RWPE1 (cell line): ENCODE measurements at places on chromosomes 1 and 21.
A peak's percentile ranks its signal among the peaks of the same experiment; 100 is the strongest.

DNA sequence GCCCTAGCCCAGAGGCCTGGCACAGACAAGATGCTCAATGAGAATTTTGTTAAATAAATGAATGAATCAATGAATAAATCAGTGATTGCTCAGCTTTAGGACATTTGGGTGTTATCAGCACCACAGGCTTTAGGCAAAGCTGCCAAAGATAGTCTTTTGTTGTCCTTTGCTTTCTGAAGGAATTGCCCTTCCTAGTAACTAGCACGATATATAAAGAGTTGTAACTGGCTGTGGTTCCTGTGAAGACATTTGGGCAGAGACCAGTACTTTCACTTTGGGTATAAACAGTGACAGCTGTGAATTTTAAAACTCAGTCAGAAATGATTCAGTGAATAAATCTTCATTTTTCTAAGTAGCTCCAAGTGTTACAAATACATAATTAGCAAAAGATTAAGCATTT lies 13.3 kb downstream of the RNU5D-1 start:
- DNase-seq = no peak

- DNase-seq = no peak
Observed at GRCh38 chr1:188325211-188325610, 1496.5 kb downstream of the PLA2G4A start.

- DNase-seq = no peak
Observed at GRCh38 chr1:25641931-25642573, 25.5 kb downstream of the MAN1C1 start.

DNA sequence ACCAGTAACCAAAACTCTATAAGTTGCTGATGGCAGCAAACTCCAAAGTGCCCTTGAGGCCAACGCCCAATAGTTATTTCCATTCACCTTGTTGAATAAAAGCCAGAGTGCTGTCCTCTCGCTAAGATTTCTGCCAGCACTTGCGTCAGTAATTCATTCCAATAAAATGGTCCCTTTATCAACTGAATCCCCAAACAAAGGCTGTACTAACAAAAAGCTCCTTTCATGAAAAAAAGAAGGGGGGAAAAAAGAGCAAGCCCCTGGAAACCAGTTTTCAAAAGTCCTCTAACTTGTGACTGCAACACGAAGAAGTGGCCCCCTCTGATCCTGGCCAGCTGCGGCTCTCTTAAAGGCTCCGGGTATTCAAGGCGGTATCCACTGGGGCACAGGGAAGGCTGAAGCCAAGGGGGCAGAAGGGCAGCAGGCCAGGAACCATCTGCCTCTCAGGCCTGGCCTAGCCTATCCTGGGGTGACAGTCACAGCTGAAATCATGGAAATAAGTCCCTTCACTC lies 55.8 kb upstream of the ZNF326 start:
- no peak for DNase-seq

GRCh38 chr1:203426870-203427269 lies 48.7 kb upstream of the PRELP start:
- no peak for DNase-seq

GRCh38 chr1:116572099-116572498 lies 1.3 kb upstream of the CD58 start:
- no peak for DNase-seq

- DNase-seq = no peak
Observed at GRCh38 chr21:14833241-14833640, 231.6 kb downstream of the NRIP1 start.

GRCh38 chr1:236998546-236998945 lies 5.7 kb downstream of the MT1HL1 start:
- DNase-seq = no peak

DNA sequence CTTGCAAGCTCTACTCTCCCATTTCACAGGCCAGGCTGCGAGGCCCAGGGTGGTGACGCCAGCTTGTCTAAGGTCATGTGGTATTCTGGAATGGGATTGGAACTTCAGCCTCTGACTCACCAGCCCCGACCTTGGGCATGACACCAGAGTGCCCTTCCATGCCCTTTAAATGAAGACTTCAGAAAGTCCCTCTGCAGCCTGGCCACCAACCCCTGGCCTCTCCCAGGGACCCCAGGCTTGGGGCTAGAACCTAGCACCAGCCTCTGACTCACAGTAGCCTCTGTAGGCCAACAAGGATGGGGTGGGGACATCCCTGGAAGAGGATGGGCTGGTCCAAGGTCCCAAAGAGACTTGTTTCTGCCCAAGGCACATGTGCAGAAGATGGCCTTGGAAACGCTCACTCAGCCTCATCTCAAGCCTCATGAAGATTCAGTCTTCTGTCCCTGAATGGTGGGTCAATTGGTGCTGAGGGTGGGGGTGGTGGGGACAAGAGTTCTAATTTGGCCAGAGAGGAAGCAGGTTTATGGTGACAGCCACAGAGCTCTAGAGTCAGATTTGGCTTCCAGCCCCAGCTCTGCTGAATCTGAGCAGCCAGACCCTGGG lies 36.1 kb upstream of the RUNX3 start:
- DNase-seq = no peak

DNA sequence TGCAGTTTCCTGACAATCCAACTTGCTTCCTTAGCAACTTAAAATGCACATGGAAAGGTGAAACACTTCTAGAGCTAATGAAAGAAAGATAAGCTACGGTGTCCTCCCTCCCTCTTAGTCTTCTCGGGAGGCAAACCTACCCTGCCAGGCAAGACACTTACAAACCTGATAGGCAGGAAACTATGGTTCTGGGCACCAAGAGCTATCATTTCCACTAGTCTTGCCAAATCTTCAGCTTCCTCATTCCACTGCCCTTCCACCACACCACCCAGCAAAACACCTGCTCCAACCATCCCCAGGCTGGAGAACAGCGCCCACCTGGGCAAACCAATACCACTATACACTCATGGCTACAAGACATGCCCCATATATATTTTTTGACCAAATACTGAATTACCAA lies 15.2 kb downstream of the NDC1 start:
- DNase-seq = no peak

DNA sequence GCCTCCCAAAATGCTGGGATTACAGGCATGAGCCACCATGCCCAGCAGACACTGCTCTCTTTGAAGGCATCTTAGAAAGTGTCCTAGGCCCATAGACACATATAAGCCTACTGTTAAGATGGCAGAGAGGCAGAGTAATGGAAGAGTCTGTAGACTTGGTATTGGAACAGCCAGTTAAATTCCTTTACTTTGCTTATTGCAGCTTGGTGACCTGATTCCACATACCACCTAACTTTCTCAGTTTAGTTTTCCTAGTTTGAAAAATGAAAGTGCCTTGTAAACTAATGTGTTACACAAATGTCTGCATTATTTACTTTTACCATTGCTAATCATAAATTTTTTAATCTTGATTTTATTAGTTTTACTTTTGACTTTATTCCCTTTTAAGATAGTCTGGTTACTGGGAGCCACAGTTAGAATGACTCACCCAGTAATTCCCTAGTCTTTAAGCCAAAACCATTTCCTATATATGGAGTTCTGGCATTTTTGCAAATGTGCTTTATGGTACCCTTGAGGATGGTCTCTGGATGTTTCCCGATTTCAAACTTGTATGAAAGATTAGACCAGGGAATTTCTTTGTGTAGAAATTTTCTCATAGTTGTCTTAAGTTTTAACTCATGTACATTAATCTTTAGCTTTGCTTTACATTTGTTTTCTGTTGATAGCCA lies 6.4 kb downstream of the SMAP2 start:
- DNase-seq = no peak

DNA sequence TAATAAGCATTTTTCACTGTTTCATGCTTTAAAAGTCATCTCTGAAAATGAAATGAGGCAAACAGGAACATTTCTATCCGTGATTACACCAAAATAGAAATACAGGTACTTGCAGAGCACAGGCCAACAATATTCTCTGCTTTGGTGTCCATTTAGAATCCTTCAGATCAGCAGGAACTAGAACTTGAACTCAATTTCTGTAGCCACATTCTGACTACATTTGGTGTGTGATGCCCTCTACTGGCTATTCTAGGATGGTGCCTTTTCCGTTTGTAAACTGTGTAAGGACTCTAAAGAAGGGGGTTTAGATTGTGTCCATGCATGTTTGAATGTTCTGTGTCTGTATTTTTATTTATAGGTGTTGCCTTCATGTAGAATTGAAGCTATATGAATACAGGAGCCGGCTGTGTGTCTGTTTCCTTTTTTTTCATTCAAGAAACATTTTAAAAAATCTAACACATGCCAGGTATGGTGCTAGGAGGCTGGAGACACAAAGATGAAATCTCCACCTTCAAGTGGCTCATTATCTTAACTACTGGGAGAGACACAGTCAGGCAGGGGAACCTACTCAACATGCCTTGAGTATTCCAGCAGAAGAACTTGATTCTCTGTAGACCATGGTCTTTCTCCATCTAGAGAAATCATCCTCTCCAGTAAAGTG lies 7.6 kb upstream of the ZNF326 start:
- DNase-seq = peak; percentile 61

- DNase-seq = no peak
Observed at GRCh38 chr1:110119843-110120242, 7.6 kb downstream of the UBL4B start.

- peak; percentile 37 for DNase-seq
Observed at GRCh38 chr1:52238474-52238873, 96.6 kb downstream of the ZFYVE9 start.

DNA sequence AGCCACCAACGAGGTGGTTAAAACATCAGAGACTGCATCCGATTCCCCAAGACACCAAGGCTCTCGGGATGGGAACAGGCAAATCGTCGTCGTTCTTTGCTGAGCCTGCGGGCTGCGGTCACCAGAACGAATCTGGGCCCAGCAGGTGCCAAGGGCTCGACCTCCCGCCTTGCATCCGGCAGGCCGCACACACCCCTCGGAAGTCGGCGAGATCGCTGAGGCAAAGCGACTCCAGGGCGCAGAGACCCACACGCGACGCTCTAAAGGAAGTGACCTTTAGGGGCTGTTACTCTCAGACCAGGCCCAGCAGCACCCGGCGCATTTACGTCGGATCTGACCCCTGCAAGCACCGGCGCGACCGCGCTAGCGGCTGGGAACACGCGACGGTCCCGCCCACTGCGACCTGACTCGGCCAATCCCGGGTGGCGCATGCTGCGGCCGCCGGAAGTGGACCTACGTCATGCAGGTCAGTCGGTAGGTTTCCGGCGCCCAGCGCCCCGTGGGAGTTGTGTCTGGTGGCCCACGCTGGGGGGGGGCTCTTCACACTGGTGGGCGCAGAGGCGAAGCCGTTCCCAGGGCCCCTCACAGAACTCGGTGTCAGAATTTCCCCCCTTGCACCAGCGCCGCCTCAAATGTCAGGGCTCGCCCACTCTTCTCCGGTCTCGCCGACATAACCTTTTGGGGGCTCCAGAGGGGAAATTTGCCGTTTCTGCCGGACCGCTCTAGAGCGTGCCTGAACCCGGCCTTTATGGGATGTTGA lies 7.5 kb upstream of the PARK7 start:
- DNase-seq = peak; percentile 81

DNA sequence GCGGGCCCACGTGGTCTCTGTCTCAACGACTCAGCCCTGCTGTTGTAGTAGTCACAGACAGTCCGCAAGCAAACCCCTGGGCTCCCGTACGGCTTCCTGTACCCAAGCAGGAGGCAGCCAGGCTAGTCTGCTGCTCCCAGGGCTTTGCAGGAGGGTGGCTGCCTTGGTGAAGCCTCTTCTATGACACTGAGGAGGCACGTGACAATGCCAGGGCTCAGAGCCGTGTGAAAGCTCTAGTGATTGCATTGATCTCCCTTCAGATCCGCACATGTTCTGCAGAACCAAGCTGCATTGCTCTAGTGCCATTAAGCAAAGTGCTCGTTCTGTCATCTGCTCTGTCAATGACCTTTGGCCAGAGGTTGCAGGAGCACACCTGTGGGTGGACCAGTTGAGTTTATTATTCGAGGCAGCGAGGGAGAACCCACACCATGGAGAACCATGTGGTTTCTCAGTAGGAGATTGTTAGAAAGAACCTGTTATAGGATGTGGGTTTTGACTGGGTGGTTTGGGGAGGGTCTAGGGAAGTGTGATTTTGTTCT lies 18.0 kb downstream of the UMODL1 start:
- no peak for DNase-seq
